LHCN-M2 (cell line): ENCODE measurements at places on chromosomes 16 and 17. TPM values are rescaled to one million over a fixed set of nuclear protein-coding genes. Genes with fewer than 3 reads are reported as not detected.

The NPIPA8 gene
- 36.5 TPM in 1 of 2 replicates, not detected in the other for total RNA-seq

The CACNG3 gene
- not detected in 2 replicates for total RNA-seq

The FOXL1 gene
- 4.1 and 5.3 TPM in 2 replicates for total RNA-seq

The NOTUM gene
- 0.75 and 0.90 TPM in 2 replicates for total RNA-seq

The SLC6A2 gene
- not detected in 2 replicates for total RNA-seq

The CCL5 gene
- 1.1 and 1.9 TPM in 2 replicates for total RNA-seq

The RND2 gene
- 0.06 TPM in 1 of 2 replicates, not detected in the other for total RNA-seq

DNA sequence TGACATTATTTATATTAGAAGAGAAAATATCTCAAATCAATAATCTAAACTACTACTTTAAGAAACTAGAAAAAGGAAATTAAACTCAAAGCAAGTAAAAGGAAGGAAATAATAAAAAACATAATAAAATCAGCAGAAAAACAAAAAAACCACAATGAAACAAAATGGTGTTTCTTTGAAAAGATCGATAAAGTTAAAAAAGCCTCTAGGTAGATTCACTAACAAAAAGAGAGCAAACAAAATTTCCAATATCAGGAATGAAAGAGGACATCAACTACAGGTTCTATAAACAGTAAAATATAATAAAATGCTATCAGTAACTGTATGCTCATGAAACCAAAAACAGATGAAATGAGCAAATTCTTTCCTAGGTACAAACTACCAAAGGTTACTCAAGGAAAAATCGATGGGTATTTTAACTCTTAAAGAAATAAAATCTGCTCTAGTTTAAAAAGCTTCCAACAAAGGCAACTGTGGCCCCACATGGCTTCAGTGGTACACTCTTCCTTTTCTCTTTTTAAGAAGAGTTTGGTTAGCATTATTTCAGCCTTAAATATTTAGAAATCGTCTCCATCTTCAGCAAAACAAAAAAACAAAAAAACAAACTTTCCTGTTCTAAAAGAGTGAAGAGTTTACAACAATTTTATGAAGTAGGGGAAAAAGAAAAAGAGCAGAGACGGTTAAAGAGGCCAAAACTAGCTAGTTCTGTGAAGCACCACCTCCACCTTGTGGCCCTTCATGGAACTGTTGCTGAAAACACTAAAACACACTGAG is 102.2 kb downstream of the TRIM37 start:
- peak; percentile 57 for DNase-seq

GRCh38 chr16:88317613-88317965 is 65.2 kb upstream of the ZNF469 start:
- no peak for DNase-seq

DNA sequence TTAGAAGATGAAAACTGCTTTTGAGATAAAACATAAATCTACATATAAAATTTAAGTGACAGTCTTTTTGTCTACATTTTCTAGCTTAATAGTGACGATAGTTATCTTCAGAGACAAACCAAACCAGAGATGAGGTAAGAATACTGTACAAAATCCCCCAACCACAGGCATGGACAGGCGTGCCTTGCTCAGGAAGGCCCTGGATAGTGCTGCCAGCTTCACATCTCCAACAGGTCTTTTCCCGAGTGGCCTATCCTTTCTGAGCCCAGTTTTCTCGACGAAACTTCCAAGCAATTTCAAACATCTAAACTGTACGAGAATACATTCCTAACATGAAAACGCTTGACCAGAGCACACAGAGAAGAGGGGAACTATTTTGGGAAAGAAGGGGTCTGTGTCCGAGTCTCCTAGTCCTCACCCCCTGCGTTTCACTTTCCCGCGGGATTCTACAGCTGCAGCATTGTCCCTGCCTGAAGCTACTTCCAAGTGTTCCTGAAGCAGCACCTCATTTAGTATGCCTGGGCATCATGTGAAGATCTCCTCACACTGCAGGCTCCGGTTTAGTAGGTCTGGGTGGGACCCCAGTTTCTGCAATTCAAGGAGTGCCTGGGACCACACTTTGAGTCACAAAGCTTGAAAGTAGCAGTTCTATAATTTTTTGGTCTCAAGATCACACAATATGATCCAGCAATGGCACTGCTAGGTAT is 37.8 kb downstream of the GNA13 start:
- no peak for DNase-seq

DNA sequence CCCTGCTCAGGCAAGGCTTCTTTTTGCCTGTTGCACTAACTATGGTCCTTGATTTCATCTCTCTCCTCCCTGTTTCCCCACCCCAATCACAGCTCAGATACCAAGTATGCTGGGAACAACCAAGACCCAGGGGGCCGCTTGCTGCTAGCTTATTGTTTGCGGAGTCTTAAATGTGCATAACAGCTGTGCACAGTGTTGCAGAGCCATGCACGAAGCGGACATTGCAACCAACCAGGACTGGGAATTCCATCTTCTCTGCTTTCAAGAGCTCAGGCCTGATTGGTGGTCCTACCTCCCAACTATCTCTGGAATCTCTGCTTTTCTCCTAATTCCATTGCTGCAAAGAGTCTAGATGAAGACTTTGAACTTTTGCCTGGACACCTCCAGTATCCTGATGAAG is 281.3 kb upstream of the TNRC6C start:
- DNase-seq, result no peak

- DNase-seq, result no peak
Observed at GRCh38 chr17:36675250-36675649, 73.9 kb downstream of the MRM1 start.

DNA sequence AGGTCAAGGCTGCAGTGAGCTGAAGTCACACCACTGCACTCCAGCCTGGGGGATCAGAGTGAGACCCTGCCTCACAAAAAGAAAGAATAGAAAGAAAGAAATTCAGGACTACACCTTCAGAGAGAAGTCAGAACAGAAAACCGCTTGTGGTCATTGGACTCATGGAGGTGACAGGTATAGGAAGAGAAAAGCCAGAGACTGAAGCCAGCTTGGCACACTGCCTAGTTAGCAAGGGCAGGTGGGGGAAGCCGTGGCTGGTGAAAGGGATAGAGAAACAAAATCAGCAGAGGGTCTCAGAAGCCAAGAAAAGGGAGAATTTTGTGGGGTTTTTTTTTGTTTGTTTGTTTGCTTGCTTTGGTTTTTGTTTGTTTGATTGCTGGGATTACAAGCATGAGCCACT is 32.9 kb upstream of the SKAP1 start:
- no peak for DNase-seq

- DNase-seq, result no peak
Observed at GRCh38 chr16:50977138-50977537, 173.9 kb downstream of the SALL1 start.

- DNase-seq, result no peak
Observed at GRCh38 chr17:79341222-79341780, 266.7 kb downstream of the ENGASE start.

DNA sequence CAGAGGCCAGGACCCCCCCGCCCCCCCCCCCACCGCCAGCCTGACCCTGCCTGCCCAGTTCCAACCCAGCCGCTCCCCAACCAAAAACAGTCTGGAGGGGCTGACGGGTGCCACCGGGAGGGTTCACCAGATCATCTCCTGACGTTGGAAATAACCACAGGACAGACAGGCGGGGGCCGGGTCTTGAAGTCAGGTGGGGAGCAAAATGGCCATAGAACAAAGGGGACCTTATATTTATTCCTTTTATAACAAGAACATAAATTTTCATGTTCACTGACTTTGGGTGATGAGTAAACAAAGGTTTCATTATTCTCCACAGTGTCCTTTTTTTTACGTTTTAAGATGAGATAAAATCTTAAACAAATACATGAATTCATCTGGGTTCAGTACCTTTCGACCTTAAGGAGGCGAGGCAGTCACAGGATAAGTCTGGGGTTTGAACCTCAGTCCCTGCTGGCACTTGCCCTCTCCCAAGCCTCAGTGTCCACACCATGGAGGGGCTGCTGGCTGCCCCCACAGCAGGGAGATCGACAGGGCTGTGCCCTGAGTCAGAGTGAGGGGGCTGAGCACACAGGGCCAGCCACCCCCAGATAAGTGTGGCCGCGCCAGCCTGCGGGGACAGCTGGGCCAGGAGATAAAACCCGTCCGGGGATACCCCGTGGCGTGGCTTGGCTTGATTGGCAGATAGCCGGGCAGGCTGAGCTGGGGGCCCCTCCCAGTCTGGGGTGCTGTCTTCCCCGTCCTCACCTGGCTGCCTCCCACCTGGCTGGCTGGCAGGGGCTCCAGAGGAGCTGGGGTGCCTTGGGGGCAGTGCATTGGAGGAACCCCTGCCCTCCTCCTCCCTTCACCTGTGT is 15.0 kb downstream of the SLC7A5 start:
- no peak for DNase-seq
